ENCODE measurements at places on chromosomes 3 and 15. TPM values are rescaled to one million over a fixed set of nuclear protein-coding genes. Genes with fewer than 3 reads are reported as not detected.

- no peak for DNase-seq
These were observed 51.9 kb downstream of the WWTR1 start for GRCh38 chr3:149605902-149606301.

GRCh38 chr3:10986592-10986991, 6.0 kb upstream of the SLC6A1 start:
- DNase-seq: no peak

MESP1 gene
- total RNA-seq: 1.1 TPM

SQOR gene
- total RNA-seq: 39.9 TPM

RPLP1 gene
- 3,322 TPM for total RNA-seq

DNA sequence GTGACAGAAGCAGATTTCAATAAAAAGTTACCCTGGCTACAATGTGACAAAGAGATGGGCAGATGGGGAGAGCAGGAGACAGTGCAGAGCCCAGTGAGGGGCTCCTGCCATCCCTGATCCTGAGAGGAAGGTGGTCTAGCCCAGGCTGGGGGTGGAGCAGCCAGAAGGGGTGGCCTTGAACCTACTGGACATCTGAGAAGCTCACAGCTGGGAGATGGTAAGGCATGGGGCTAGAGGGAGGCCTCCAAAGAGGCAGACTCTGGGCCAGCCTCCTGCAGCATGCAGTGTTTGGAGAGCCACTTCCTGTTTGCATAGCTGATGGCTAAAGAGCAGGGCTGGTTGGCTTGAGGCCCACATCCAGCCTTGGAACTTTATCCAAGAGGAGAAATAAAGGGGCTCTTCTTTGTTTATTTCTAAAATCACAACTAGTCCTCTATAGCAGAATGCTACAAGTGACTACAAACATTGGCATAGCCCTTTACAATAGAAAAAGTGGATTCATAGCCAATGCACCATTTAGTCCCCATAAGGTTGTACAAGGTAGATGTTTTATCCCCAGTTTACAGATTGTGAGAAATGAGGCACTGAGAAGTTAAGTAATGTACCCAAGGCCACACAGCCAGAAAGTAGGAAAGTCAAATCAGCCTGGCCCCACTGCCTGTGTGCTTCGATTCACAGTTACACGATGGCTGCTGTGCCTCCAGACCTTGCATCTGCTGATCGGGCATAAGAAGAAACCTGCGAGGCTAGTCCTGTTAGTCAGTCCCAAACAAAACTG, 4.6 kb downstream of the EFCC1 start:
- DNase-seq: no peak

CNTN4 gene
- 0.26 TPM for total RNA-seq

DNA sequence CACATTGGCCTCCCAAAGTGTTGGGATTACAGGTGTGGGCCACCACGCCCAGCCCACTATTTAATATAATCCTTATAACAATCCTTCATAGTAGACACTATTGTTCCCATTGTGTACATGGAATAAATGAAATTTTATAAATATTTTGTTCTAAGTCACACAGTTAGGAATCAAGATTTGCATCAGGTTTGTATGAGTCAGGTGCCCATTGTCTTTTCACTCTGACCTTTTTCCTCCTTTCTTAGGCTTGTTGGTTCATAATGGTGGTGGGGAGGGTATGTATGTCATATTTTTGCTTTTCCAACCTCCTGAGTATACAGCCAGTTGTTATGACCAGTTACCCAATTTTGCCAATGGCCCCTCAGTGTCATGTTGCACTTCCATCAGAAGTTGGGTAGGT, 18.0 kb upstream of the SLC30A4 start:
- DNase-seq: no peak

DNA sequence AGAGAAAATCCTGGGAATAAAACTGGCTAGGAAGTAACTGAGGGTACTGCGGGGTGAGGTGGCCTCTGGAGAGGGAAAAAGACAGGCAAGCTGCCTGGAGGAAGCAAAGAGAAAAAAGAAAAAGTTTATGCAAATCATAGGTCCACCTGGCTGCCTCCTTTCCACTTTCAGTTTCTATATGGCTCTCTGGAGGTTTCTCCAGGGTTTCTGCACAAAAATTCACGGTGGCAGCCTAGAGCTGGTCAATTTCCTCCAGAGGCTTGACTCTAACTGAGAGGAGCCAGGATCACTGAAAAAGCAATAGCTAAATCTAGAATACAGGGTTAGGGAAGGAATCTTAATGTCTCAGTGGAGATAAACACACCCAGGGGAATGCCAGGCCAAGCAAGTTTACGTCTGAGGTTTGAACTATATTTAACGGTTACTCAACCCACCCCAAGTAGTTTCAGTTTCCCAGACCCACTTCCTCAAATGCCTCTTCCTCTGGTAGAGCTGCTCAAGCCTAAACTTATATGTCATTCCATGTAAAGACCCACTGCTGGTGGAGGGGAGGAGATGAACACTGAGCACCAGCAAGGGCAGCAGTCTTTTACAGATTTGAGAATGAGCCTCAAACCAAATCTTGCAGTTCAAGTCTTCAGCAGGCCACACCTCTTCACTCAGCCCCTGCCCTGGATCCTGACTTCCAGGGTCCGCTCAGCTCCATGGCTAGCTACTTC, 5.7 kb downstream of the LYSMD2 start:
- DNase-seq: peak; percentile 90

HCLS1 gene
- total RNA-seq: 232 TPM

ISG20 gene
- total RNA-seq: 76.5 TPM

DNA sequence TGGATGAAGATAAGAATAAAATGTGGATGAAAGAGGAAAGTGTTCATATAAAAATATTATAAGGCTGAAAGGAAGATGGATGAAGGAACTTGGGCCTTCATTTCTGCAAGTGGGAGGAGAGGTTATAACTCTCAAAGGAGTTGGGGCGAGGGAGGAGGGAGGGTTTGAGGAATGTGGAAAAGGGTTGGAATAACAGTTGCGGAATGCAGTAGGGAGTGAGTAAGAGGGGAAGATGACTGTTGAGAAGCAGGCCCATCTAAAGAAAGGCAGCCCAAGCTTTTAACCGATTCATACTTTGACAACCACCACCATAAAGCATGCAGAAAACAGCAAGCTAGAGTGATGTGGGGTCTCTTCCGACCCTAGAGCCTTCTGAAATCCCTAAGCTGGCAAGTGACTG, 8.3 kb upstream of the TM4SF4 start:
- no peak for DNase-seq

DNA sequence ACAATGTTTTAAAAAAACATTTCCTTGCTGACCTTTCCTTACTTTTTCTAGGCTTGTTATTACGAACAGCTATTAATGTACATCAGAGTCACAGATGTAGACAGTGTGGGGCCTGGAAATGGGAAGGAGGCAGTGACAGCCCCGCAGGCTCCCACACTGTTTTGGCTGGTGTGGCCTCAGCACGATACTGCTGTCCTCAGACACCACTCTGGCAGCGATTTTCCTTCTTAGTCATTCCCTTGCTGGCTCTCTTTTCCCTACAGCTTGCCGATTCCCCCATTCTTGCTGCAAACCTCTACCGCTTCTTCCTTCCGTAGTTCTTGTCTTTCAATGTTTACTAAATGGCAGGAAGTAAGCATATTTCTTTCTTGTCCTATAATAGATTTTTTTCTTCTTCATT, 113.1 kb downstream of the ABI3BP start:
- no peak for DNase-seq

GRCh38 chr3:184284696-184285095, 8.9 kb downstream of the ECE2 start:
- DNase-seq: no peak

DNA sequence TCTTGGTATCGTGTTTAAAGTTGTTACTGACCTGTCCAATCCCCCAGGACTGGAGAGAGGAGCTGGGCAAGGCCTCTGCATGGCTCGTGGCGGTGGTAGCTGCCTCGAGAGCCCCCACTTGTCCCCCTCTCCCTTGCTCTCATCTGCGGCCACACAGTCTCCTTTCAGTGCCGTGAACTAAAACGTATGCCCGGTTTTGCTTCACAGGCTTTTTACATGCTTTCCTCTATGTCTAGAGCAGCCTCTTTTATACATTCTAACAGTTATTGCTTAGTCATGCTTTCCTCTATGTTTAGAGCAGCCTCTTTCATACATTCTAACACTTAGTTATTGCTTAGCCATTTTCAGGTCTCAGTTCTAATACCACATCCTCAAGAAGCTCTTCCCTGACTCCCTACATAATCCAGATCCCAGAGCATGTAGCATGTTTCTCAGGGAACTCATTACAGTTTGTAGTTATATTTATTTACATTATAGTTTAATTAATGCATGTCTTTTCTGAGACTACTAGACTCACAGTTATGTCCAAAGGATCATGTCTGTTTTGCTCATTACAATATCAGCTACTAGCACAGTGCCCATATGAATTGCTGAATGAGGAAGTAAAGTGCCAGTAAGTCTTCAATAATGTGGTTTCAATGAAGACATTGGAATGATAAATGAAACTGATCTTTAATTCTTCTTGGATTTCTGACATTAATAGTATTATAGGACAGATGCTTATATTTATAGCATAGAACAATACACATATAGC, 66.5 kb upstream of the TBL1XR1 start:
- DNase-seq: no peak

NR1I2 gene
- total RNA-seq: 0.90 TPM

BCL2A1 gene
- total RNA-seq: 183 TPM

DNA sequence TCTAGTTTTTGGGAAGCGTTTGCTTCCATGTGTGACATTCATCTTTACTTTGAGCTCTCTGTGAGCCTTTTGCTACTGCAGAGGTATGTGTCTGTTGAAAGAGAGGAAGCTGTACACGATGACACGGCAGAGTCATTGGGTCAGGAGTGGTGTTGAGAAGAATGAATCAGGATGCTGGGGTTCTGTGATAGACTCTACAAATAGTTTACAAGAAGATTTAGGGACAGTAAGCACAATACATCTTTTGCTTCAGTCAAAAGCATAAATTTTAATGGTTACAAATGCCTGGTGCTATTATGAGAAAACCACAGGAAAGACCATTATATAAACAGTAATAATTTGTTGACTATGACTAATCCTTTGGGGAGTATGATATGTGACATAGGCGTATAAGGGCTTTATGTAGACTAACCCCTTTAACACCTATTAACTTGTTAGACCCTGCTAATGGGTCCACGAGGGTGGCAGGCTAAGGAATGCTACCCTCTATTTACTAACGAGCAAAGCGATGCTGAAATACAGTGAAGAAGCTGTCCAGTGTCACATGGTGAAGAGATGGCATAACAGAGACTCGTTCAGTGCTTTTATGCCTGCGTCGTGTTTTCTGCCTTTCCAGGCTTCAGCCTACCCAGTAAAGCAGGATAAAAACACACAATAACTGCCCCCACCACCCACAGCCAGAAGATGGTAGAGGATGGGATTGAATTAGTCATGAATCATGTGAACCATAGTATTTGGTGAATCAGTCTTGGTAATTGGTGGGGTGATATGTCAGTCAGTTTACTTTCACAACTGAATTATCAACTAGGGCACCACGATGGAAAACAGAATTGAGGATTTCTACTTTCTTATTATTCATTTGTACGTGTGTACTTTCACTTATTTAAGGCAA, 118.8 kb downstream of the LPP start:
- DNase-seq: no peak

DNA sequence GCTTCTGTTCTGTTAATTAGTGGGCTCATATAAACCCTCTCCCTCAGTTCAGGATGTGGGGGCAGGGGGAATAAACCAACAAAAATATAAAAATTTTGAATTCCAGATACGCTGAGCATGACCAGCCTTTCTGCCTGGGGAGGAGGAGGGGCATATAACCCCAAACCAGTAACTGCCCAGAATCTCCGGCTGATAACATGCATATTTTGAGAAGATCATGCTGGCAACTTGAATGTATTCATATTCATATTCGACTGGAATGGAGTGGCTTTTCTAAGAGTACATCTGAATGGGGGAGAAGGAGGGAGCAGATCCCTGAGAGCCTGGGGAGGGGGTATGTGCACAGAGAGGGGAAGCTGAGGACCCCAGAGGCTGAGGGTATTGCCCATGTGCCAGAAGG, 54.5 kb upstream of the LCTL start:
- DNase-seq: no peak

- DNase-seq: no peak
These were observed 12.0 kb upstream of the FGD5 start for GRCh38 chr3:14806641-14807263.

DNA sequence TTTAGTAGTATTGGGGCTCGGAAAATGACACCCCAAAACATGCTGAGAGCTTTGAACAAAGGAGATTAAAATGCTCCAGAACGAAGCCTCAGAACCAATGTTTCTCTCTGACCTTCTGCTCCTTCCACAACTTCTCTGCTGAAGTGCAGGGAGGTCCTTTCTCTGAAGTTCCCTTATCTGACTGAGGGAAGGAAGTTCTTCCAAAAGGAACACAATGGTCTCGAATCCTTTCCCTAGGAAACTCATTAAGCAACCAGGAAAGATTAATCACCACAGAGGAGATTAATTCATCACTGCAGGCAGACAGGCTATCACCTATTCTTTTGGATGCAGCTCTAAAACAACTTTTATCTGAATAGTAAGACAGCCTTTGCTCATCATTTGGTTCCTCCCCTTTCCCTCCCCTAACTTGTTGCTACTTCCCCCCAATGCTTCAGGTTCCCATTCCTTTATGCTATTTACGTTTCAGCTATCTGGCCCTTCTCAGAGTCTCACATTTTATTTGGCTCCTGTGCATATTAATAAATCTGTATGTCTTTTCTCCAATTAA, 18.2 kb upstream of the WDR49 start:
- no peak for DNase-seq

- DNase-seq: no peak
These were observed 89.5 kb downstream of the EOMES start for GRCh38 chr3:27632431-27633223.

SNTN gene
- not detected for total RNA-seq

ROPN1 gene
- total RNA-seq: not detected

PPP1R14D gene
- not detected for total RNA-seq

- DNase-seq: no peak
These were observed 12.3 kb upstream of the CLDN16 start for GRCh38 chr3:190375671-190376070.

DNA sequence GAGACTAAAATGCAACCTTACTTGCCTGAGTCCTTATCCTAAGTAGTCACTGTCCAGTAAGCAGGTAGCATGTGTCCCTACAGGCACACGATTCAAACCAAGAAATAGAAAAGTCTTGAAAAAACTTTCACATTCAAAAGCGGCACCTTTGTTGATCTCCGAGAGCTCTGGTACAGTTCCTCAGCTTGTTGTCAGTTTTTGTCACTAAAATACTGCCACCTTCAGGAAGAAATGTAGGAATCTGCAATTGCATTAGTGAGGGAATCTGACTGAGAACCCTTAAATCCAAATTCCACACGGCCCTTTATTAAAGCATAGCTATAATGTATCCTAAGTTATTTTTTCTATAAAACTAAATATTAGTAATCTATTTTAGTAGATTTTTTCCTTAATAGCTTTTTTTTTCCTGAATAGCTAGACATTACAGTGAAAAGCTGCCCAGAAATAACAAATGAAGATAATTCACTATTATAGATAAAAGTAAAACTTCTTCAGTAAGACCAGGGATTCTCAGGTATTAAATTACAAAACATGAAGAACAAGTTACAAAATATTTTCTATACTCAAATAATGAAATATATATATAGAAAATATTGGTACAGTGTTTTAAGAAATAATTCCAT, 44.0 kb downstream of the CCDC54 start:
- no peak for DNase-seq

SUCNR1 gene
- 0.08 TPM for total RNA-seq

GRCh38 chr15:72289597-72290325, 17.4 kb upstream of the PARP6 start:
- DNase-seq: no peak

GRCh38 chr3:196686436-196686835, 25.6 kb downstream of the CEP19 start:
- no peak for DNase-seq

- DNase-seq: no peak
These were observed 271.3 kb upstream of the TPM1 start for GRCh38 chr15:62771234-62771633.

GOLGA6D gene
- total RNA-seq: not detected

NANOGP8 gene
- not detected for total RNA-seq

HMG20A gene
- total RNA-seq: 51.9 TPM
